Suprapubic skin (tissue), 4 donors: ENCODE measurements at places on chromosomes 12 and 14.

DNA sequence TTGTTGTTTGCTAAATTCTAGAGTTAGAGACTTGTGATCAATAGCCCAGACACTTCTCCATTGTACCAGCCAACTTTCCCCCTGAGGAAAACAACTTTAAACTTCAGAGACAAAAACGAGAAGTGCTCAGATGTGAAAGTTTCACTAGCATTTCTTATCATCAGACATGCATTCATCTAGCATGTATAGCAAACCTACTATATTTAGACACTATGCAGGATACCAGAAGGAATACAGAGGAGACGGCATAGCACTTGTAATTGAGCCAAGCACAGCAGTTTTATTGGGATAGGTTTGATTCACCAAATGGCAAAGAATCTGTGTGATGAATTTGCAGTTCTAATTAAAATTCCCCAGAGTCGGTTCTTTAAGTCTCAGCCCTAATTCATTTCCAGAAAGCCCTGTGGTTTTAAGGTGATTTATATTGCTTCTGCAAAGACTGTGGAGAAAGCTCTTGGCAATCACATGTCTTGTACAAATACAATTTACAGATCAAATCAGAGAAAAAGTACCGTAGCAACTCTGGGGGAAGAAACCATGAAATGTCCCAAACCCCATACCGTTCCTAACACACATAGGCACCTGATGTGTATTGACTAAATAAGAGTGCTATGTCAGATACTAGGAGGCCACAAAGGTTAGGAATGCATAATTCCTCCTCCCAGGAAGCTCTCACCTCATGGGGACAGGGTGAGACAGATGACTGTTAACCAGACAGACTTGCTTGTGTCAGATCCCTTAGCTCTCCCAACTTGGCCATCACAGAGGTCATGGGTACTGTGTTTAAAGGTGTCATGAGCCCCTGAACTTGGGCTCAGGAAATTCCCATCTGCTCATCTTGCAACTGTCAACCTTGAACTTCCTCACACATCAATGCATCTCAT is 69.6 kb upstream of the KRAS start:
- DNase-seq: no peak

DNA sequence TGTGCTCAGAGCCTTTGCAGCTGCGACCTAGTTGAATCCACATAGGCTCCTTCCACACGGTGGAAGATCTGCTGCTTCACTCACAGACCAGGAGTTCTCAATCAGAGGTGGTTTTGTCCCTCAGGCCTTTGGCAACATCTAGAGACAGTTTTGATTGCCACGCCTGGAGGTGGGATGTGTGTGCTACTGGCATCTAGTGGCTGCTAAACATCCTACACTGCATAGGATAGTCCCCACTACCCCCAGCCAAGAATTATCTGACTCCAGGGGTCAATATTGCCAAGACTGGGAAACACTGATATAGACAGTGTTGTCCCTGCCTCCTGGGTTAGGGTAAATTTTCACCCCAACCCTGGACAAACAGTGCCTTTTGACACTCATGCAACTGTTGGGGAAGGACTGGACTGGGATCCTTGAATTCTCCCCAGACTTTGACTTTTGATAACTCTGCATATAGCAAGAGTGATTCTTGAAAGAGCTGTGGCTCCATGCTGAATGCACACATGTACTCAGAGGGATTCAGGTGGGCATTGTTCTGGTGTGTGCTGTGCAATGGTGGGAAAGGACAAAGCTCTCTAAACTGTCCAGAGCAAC is 39.8 kb downstream of the BAZ2A start:
- DNase-seq: no peak

DNA sequence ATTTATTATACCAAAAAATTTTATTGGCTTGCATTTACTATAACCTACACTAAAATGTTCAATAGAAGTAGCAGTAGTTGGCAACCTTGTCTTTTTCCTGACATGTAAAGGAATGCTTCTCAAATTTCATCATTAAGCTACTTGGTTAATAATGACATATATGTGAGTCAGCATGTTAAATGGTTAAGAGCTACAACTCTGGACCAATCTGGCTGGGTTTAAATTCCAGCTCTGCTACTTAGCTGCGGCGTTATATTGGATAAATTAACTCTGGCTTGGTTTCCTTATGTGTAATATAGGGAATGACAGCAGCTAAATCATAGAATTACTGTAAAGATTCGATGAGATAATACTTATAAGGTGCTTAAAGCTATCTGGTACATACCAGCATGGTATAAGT is 53.7 kb upstream of the OTOGL start:
- no peak for DNase-seq

- DNase-seq: no peak
Observed at GRCh38 chr12:22321018-22321605, 13.4 kb downstream of the ST8SIA1 start.

GRCh38 chr12:23810329-23810902 is 139.1 kb downstream of the SOX5 start:
- no peak for DNase-seq

DNA sequence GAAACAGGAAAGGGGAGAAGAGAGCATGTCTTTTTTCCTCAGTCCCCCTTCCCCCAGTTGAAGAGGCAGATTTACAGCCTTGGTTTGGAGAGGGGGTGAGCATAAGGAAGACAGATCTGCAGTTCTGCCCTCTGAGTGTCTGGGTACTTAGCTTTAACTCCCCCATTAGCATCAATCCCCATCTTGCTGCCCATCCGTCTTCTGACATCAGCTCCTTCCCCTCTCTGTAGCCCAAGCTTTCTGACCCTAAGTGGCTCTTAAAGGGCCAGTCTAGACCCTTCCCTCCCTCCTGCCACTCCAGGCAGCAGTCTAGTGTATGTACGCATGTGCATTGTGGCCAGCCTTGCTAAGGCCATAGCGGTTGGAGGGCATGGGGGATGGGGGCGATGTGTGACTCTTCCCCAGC is 7.3 kb downstream of the GPR84 start:
- no peak for DNase-seq

DNA sequence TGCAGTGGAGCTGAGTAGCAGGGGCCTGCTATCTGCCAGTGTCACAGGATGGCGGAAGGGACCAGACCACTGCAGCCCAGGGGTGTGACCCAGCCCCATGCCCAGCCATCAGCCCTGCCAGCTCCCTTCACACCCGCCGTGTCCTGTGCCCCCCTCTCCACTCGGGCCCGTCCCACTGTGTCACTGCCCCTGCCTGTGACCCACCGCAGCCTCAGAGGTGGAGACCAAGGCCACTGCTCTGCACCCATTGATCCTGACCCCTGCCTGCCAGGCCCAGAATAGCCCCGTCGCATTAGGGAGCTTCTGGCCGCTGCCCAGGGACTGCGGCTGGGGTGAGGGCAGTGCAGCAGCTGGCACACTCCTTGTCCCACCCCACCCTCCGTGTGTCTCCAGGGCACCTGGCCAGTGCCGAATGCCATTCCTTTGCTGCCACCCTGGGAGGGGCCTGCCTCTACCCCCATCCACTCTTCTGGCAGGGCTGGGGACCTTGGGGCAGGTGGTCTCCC is 2.1 kb upstream of the CRIP2 start:
- DNase-seq: no peak

GRCh38 chr14:103710771-103711377 is 4.4 kb downstream of the XRCC3 start:
- DNase-seq: no peak

GRCh38 chr12:57173089-57173488 is 25.7 kb upstream of the LRP1-AS start:
- no peak for DNase-seq

DNA sequence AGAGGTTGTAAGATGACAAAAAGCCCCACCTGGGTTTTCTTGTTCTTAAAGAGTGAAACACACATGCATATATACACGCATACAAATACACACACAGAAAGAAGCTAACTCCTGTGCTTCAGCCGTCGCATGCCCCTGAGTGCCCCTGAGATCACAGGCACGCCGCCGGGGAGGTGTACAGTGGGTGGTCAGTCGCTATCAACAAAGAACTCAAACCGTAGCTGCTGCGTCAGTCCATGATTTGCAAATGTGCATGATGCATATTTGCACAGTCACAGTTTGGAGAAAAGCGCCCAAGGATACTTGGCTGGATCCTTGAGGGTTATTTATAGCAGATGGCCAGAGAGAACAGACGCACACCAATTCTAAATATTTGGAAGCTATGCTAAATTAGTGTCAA is 206.9 kb downstream of the TMEM132D start:
- no peak for DNase-seq

DNA sequence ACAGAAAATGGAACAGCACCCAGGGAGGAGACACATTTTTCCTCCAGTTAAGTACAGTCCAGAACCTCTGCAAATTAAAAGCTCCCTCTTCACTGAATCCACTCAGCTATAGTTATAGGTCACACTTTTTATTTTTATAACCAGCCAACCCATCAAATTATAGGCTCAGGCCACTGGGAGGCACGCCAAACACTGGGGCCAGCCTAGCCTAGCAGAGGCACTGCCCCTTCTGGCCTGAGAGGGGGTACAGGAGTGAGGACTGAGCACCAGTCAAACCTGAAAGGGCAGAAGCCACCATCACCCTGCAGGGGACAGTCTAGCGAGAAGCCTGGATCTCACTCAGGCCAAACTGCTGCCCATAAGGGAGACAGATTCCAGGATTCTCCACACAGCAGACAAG is 19.3 kb downstream of the FMNL3 start:
- DNase-seq: no peak

- DNase-seq: no peak
Observed at GRCh38 chr12:44229846-44230245, 394.0 kb downstream of the TMEM117 start.

GRCh38 chr14:70152081-70152480 is 36.7 kb downstream of the SLC8A3 start:
- DNase-seq: no peak

GRCh38 chr12:105451211-105451610 is 120.7 kb downstream of the C12orf75 start:
- no peak for DNase-seq

DNA sequence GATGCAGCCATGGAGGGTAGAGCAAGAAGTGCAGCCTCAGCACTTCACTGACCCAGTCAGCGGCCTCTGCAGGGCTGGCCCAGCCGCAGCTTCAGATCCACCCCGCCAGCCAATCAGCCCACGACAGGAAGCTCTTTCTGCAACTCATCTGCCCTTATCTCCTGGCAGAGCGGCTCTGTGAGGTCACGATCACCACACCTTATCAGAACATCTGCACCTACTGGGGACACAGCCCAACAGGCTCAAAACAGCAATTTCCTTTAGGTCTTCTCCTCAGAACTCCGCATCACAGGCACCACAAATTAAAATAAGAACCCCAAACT is 287.3 kb downstream of the BCL11B start:
- no peak for DNase-seq

DNA sequence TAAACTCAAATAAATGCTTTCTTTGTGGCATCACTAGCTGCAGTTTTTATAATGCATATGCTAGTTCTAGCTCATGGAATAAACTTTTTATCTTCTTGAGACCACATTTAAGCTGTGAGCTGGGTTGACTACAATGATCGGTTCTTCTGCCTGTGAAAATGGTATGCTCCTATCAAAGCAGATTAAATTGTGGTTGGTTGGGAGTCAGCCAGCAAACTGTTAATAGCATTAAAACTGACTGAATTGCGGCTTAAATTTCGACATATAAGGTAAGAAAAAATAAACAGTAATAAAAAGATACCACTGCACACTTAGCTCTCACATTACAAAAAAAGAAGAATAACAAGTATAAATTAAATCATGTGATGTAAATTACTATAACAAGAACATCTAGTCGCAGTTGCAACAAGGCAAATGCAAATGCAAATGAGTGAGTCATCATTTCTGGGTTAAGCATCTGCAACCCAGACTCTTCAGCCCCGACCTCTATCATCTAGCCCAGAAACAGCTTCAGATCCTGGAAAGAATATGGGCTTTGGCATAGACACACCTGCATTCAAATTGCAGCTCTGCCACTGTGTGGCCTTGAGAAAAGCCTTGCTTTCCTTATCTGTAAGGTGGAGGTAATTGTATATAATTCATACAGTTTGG is 19.8 kb upstream of the DHRS7 start:
- no peak for DNase-seq

DNA sequence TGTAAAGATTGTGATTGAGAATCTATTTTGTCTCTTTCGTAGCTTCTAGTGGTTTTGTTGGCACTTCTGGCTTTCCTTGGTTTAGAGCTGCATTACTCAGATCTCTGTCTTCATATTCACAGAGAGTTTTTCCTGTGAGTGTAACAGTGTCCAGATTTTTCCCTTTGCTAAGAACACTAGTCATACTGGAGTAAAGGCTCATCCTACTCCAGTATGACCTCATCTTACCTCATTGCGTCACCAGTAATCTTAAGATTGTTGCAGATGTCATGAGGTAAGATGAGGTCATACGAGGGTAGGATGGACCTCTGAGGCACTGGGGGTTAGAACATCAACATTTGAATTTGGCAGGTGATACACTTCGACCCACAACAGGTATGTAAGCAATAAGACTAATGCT is 461.2 kb downstream of the FLRT2 start:
- no peak for DNase-seq

GRCh38 chr12:124909831-124910560 is 4.5 kb downstream of the UBC start:
- no peak for DNase-seq

DNA sequence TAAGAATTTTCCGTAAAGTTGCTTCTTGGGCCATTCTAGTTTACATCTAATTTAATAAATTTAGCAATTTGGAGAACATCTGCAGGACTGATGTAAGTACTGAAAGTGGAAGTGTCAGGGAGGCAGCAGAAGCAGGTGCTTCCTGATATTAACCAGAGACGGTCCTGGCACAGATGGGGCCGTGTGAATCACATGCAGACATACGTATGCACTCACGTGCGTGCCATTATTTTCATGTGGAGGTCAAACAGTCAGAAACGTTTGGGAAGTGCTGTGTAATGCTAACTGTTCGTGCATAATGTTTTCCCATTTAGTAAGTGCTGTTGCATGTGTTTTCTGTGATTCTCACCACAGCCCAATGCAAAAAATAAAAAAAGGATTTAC is 87.8 kb upstream of the DYNC1H1 start:
- DNase-seq: peak; percentile 86

DNA sequence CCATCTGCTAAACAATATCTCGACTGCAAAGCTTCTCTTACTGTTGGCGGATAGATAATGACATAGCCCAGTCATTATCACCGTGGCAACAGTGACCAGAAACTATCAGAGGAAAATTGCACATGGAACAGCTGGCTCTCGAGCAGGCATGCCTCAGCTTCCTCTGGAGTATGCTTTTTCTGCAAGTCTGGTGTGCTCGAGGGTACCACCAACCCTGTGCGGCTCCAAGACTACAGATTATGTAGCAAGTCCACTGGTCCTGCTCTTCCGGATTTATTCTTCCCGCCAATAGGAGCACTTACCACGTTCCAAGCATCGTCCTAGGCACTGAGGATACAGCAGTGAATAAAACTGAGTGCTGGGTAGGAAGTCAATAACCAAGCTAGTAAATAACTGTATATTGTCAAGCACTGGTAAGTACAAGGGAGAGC is 1.4 kb upstream of the GLRX5 start:
- DNase-seq: no peak

DNA sequence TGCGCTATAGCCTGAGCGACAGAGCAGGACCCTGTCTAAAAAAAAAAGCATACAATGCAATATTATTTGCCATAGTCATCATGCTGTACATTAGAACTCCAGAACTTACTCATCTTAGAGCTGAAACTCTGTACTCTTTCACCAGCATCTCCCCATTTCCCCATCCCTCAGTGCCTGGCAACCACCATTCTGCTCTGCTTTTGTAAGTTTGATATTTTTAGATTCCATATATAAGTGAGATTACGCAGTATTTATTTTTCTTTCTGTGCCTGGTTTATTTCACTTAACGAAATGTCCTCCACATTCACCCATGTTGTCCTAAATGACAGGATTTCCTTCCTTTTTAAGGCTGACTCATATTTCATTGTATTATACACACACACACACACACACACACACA is 121.8 kb downstream of the BBS10 start:
- no peak for DNase-seq
